ENCODE measurements at places on chromosomes 5 and 9. TPM values are rescaled to one million over a fixed set of nuclear protein-coding genes. Genes with fewer than 3 reads are reported as not detected.

Gene PCDHA1
- total RNA-seq: not detected

Gene DMXL1
- 34.8 TPM for total RNA-seq

DNA sequence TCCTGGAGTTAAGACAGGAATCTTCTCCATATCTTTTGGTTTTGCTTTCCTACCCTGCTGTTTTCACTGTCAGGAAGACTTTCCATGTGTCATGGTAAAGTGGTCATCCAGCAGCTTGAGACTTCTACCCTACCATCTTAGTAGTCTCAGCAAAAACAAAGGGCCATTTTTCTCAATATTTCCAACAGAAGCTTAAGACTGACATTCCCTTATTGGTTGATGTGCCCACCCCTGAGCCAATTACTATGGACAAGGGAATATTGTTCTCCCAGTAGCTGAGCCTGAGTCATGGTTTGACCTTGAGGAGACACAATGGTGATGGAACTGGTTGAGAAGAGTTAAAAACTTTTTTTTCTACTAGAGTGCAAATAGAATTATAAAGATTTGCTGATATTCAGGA, 105.6 kb downstream of the CSNK1G3 start:
- no peak for DNase-seq

DNA sequence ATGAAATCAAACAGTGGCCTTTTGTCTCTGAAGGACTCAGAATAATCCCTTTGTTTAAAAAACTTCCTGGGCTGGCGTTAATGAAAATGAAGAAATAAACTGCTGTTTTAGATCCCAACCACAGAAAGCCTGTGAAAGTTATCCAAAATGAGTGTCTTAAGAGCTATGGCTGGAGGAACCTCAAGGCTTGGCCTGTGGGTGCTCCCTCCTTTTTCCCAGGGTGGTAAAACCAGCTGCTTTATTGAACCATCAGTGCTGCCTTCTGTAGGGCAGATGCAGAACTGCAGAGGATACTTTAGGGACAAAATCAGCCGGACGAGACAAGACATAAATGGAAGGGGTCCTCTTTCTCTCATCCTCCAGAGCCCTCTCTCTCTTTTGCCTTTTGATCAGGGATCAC, 100.9 kb downstream of the SMARCA2 start:
- no peak for DNase-seq
